Frontal cortex (tissue), 4 donors: ENCODE measurements at places on chromosomes 12 and 14. TPM values are rescaled to one million over a fixed set of nuclear protein-coding genes. Genes with fewer than 3 reads are reported as not detected.

- DNase-seq, result no peak
These were observed 277.4 kb upstream of the SOX5 start for GRCh38 chr12:24226745-24227350.

DNA sequence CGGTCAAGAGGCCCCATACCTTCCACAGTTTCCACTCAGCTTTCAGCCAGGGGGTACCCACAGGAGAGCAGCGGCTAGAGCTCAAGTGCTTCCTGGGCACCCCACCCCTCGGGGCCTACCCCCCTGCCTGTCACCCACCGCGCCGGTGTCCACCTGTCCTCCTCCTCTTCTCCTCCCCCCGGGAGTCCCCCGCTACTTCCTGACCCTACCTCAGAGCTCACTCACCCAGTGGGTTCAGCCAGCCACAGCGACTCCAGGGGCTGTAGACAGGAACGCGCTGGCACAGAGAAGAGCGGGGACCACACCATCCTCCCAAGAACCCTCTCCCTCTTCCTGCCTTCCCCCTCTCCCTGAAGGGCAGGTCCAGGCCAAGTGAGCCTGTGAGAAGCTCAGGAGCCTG lies 123.0 kb downstream of the ESRRB start:
- DNase-seq, result no peak

- no peak for DNase-seq
These were observed 46.7 kb downstream of the HSPB8 start for GRCh38 chr12:119225454-119225853.

GRCh38 chr14:91332986-91333649 lies 84.5 kb downstream of the CCDC88C start:
- no peak for DNase-seq

DNA sequence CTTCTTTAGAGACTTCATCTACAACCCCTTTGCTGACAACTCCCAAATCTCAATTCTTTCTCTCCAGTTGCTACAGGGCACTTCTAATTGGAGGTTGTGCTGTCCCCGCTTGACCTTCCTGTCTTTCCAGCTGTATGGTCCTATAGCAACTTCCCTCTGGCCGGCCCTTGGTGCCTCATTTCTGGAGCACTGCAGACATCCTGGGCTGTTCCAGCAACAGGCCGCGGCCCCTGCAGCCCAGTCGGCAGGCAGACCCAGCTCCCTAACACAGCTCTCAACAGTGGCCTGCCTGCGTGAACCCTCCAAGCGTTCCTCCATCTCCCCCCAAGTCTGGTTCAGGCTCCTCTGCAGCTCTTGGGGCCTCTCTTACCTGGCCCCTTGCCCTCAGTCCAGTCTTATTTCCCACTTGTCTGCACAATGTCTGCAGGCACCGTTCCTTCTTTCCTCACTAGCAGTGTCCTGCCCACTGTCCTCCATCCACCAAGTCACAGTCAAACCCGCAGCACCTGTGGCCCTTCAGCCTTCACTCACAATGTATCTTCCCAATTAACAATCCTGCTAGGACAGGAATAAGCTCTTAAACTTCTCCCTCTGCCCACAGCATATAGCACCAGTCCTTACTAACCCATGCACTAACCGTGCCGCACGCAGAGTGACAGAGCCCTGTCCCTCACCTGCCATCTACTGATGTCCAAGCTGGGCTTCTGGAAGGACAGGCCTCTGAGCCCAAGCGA lies 1.6 kb upstream of the EML1 start:
- DNase-seq, result no peak

DNA sequence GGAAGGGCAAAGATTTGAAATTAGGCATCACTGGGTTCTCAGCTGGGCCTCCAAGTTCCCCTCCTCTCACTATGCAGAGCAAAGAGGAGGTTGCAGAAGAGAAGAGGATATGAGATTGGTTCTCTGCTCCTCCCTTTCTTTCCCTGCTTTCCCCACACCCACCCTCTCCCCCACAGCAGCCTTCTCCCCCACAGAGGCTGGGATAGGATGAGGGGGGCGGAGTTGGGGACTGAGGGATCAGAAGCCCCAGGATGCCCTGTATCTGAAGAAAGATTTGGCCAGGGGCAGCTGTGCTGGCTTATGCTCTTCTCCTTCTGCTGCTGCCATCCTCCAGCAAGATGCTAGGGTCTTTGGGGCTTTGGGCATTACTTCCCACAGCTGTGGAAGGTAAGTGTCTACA lies at the start of gene AMHR2:
AMHR2 (plus strand) TSS at position 259 of the 400 bp plus-strand sequence; CDS start at position 339, 80 bp downstream.
- DNase-seq, result no peak

The PPFIA2 gene
- 152 TPM for total RNA-seq

The GPR84 gene
- total RNA-seq, result not detected

The ST8SIA1 gene
- total RNA-seq, result 17.5 TPM
